Fibroblast of skin of right biceps (primary cell): ENCODE measurements at places on chromosomes 7 and 10.

DNA sequence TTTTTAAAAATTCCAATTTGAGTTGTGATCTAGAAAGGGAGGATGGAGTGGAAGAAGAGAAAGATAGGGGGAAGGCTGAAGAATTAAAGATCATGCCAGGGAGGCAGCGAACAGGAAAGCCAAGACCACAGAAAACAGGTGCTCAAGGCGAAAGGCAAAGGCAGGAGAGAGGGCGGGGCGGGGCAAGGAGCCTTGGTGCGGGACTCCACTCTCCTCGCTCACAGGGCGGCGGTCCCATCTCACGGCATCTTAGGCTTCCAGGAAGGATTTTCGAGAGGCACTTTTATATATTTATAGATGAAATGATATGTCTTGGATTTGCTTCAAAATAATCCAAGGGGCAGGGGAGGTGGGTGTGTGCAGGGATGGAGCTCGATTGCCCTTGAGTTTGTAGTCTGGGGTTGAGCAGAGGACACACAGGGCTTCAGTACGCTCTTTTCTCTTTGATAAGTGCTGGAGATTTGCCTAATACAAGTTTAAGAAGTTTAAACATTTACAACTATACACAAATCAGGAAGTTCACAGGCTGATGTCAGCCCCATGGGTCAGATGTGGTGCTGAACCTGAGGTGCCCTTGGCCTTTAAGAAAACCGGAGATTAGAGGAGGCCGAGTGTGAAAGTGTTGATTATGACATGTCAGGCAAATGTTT lies 161.1 kb downstream of the PRKAG2 start:
- no peak for DNase-seq

DNA sequence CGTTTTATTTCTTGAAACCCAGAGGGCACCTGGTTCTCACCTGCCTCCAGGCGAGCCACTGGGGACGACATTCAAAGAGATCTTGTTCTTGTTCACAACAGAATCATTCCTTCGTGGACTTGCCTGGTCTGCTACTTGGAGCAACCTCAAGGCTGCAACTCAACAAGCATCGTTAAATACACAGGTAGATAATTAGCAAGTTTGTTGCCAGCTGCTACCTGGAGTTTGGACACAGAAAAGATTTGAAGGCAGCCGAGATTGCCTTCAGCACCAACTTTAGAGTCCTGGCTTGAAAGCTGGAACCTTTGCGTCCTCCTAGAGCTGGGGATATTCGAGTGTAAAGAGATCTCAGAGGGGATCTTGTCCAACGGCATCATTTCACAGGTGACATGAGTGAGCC lies 89.6 kb upstream of the C7orf33 start:
- DNase-seq, result no peak

- DNase-seq, result peak; percentile 76
Observed at GRCh38 chr7:130371046-130371445, 9.2 kb upstream of the CPA1 start.

- no peak for DNase-seq
Observed at GRCh38 chr10:122551450-122551849, 9.1 kb upstream of the DMBT1 start.

- peak; percentile 87 for DNase-seq
Observed at GRCh38 chr7:131015657-131015958, 281.6 kb upstream of the KLF14 start.

- DNase-seq, result no peak
Observed at GRCh38 chr7:44045226-44046014, 918 bp downstream of the DBNL start.

DNA sequence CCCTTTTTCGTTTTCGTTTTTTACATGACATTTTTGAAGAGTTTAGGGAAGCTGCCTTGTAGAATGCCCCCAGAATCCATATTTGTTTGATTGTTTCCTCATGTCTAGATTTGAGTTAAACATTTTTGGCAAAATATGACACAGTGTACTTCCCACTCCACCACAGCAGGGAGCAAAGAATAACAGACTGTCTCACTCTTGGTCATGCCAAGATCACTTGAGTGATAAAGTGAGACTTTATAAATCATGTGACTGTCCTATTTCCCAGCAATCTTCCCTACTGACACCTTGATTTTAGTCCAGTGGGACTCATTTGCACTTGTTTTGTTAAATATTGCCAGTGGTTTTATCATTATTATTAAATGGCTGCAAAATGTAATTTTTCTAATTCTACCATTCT lies 44.4 kb upstream of the USP6NL start:
- peak; percentile 20 for DNase-seq

DNA sequence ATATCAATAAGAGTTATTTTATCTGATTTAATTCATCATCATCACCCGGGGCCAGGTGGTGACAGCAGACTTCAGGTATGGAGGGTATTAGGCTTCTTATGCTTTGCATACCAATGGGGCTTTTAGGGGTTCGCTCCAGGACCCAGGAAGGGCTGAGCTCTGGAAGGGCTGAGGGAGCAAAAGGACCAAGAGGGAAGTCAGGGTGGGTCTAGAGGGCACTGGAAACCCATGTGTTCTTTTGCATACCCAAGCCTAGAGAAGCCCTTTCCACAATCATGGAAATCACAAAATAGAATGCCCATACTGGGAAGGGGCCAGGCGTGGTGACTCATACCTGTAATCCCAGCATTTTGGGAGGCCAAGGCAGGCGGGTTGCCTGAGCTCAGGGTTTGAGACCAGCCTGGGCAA lies 30.9 kb upstream of the VCL start:
- DNase-seq, result peak; percentile 17

- no peak for DNase-seq
Observed at GRCh38 chr10:63496561-63496960, 24.6 kb upstream of the REEP3 start.

- DNase-seq, result no peak
Observed at GRCh38 chr7:32390210-32390609, 100.0 kb downstream of the LSM5 start.

GRCh38 chr7:26490640-26491624 lies 199.3 kb downstream of the SNX10 start:
- no peak for DNase-seq

- no peak for DNase-seq
Observed at GRCh38 chr10:123912466-123912865, 20.9 kb upstream of the CPXM2 start.

- no peak for DNase-seq
Observed at GRCh38 chr7:128157906-128158305, 83.2 kb upstream of the LEP start.

GRCh38 chr7:142862351-142862750 lies 7.5 kb downstream of the EPHB6 start:
- no peak for DNase-seq

GRCh38 chr7:85343484-85343883 lies 156.6 kb upstream of the SEMA3D start:
- DNase-seq, result no peak
